Activated CD8-positive, alpha-beta memory T cell treated with anti-CD3 and anti-CD28 coated beads for 1 hour (primary cell): ENCODE measurements at places on chromosomes 3 and 15.

DNA sequence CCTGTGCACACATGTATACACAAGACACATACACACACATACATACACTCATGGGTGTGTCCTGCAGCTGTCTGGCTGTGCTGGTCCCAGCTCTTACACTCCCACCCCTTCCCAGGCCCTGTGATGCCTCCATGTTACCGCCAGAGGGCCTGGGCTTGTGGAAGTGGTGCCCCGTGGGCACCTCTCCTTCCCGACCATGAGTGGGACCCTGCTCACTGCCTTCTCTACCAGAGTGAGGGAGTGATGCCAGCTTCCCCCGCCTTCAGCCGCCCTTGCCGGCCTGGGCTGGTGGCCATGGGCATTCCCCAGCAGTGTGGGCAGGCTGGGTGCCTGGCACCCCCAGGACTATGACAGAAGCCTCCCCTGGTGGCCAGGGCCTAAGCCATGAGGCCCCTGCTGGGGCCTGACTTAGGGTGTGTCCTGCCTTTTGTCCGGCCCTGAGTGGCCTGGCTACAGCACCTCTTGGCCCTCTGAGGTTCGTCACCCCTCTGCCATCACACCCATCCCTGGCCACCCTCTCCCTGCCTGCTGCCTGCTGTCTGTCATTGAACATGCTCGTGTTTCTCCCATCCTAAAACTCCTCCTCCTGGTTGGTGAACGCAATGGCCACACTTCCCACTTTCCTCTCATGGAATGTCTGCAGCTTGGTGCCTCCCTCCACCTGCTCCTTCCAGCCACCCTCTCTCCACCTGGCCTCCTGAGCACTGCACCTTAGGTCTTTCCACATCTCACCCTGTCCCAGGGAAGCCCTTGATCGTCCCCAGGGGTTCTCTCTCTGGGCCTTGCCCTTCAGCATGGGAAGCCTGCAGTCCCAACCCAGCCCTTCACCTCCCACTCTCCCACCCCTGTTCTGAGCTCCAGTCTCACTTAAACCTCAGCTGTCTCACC, 14.6 kb downstream of the HDAC11 start:
- no peak for DNase-seq

DNA sequence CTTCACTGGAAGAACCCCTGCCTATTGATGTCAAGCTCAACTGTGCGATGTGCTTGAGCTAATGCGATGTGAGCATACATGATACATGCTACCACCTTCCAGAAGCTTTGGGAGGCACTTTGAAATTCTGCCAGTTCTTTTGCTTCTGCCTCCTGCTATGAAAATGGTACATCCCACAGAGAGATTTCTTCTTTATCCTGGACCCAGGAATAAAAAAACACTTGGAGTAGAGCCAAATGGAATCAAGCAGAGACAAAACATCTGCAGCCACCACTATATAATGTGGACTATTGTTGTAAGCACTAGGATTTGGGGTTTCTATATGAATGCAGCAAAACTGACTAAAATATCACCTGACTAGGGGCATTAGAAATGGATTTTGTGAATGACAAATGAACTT, 119.9 kb upstream of the GAP43 start:
- no peak for DNase-seq

GRCh38 chr15:71085809-71086208, 29.5 kb upstream of the THSD4 start:
- DNase-seq: no peak

DNA sequence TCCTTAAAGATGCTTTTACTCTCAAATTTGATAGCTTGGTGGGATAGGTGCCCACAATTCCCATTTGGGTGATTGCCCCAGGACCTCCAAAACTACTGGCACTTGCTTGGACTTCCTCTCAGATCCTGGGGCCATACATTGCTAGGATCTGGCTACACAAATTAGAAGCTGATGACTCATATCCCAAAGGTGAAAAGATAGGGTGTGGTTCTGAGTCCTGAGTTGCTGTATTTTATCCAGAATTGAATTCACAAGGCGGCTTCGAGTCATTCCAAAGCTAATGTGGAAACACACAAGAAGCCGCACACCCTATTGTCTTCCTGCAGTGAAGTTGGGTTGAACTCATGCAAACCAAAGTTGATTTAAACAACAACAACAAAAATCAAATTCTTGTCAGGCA, 53.4 kb downstream of the DUT start:
- no peak for DNase-seq

DNA sequence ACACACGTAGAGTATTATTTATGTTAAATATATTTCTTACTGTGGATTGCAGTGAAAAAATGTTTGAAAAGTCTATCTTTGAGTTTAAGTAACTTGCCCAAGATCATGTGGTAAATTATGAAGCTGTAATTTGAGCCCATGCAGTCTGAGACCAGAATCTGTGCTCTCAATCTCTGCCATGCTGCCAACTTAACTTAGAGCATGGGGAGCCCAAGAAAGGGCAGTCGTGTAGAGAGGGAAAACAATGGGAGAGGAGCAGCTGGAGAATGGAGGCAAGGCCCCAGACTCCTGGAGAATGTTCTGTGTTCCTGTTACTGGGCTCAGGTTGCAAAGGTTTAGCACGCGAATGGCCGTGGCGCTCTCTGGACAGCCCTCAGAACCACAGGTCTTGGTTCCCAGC, 311.6 kb upstream of the RASGRP1 start:
- no peak for DNase-seq
